GM12878 (cell line): ENCODE measurements at places on chromosomes 5 and 9.

- no peak for DNase-seq
These were observed 519.6 kb downstream of the RAB3C start for GRCh38 chr5:59102437-59102836.

GRCh38 chr5:10021248-10021647, 228.4 kb downstream of the ATPSCKMT start:
- no peak for DNase-seq

DNA sequence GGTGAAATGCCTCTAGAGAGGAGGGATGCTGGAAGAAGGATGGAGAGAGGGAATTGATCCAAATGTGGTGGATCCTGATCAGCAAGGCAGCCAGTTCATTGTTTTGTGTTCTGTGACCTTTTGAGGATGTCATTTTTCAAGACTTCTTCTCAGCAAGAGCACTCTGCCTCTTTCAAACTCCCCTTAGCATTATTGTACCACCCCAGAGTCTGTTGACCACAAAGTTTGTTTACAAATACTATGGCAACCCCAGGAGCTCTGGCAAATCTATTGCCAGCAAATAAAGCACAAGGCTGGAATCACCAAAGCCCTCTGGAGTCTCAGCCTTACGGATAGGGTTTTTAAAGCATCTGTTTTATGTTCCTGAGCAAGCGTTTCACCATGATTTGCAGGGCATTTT, 76.2 kb upstream of the SLC1A3 start:
- DNase-seq, result no peak

DNA sequence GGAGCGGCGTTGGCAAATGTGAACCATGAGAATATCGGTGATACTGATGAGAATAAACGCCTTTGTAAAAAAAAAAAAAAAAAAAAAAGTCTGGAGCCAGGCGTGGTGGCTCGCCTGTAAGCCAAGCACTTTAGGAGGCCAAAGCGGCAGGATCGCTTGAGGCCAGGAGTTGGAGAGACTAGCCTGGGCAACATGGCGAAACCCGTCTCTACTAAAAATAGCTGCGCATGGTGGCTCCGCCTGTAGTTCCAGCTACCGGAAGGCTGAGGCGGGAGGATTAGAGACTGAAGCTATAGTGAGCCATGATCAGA, 425 bp upstream of the NFX1 start:
- DNase-seq, result no peak

DNA sequence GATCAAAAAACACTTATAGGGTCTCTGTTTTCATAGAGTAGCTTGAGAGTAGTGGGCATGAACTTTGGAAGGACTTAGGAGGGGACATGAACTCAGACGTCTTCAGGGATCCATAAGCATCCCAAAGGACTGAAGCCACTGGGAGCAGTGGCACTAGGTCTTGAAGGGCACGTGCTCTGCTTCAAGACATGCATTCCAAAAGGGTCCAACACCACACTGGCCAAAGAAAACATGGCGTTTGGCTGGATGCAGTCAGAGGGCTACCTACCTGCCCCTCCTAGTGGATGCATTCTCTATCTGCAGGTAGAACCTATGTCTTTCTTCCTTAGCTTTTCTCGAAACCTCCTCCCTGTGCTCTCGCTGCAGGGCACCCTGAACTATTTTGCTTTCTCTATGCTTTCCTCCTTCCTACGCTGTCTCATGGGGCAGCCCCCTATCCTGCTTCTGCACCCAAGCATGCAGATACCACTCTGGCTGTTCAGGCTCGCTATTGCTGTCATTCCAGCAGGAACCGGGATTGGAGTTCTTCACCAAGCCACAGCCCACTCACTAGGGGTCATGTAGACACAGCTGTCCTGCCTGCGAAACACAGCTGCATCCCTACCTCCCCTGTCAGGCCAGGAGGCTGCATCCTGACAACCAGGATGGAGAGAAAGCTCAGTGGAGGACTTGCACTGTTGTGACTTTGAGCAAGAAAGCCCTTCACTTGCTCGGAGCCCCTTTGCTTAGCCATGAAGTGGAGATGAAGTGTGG, 11.9 kb downstream of the FAM240B start:
- DNase-seq, result no peak

GRCh38 chr9:125462861-125463291, 201.2 kb downstream of the GAPVD1 start:
- no peak for DNase-seq

DNA sequence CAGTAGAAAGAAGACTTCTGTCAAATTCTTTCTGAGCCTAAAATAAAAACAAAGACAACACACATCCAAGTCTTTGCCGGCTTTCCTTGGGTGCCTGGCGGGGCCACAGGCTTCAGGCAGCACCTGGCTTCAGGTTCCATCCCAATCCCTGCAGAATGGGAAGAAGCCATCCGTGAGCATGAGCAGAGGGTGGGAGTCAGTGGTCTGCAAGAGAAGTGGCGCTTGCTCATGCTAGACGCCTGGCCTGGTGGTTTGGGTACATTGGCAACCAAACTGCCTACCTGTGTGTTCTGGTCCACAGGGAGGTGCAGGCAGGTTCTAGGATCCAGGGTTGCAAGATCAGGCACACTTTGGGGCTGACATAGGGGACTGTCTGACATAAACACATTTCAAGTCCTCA, 47.6 kb upstream of the RETREG1 start:
- no peak for DNase-seq

- DNase-seq, result no peak
These were observed 630.3 kb downstream of the ISL1 start for GRCh38 chr5:52013523-52013922.

DNA sequence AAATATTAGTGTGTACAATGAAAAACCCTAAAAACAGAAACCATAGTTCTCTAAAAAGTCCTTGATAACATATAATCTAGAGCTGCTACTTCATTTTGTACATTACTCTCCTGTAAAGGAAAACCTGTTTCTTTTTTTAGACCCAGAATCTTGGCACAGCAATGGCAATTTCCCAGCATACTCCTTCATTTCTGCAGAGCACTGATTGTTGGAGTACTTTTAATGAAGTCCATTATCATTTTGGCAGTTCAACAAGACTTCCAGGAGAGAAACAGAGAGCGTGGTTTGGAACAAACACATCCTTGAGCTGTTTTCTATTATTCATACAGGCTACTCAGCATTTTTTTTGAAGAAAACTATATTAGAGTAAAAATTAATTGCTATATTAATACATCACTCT, 22.7 kb upstream of the MROH2B start:
- no peak for DNase-seq

DNA sequence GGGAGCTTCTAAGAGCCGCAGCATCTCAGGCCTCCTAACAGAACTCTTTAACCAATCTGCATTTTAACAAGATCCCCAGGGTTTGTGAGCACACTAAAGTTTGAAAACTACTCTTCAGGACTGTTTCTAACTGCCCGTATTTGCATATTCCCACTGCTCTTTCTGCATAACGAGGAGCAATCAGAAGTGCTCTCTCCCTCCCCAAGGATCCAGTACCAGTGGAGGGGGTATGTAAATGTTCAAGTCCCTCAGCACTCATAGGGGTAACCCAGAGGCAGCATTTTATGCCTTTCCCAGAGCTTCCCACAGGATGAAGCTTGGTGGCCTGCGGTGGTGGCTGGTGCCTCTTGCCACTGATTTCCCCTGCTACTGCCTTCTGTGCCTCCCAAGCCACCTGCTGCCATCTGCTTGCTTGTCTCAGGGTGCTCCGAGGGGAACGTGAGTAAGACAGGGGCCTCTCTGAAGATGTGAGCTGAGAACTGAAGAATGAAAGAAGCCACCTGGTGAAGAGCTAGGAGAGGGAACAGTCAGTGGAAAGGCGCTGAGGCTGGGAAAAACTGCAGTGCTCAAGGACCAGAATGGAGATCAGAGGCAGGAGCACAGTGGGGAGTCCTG, 30.0 kb upstream of the PPP1R2B start:
- no peak for DNase-seq

- DNase-seq, result no peak
These were observed 140.2 kb upstream of the MYO10 start for GRCh38 chr5:17076272-17076671.

DNA sequence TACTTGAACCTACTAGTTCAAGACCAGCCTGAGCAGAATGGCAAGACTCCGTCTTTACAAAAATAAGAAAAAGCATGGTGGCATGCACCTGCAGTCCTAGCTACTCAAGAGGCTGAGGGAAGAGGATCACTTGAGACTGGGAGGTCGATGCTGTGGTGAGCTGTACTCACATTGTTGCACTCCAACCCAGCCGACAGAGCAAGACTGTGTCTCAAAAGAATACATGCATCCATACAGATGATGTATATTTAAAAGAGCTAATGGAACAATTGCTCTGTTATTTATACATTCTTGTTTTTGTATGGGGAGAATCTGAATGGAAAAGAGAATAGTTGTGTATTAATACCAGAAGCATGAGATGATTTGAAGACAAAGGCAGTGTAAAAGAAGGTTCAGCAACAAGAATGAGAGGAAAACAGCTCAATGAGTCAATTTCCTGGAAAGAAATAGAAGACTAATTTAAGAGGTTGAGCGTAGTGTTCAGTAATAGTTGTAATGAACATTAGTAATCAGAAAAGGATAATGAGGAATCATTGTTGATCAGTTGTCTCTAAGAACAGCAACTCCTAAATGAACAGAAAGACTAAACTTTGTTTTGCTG, 1.9 kb upstream of the LRRC70 start:
- no peak for DNase-seq

DNA sequence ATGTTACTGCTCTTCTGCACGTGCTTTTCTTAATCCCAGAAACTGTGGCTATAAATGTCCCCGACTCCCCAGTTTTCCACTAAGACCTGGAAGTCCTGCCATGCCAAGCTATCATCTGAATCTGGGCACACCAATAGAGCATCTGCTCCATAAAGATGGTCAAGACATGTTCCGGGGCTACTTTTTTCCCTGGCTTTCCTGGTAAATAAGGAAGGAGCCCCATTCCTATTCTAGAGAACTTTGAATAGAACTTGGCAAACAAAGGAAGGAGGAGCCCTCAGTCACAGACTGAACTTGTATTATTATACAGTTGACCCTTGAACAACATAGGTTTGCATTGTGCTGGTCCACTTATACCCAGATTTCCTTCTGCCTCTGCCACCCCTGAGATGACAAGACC, 182.9 kb downstream of the CCDC192 start:
- no peak for DNase-seq
